Iris pigment epithelial cell (primary cell): ENCODE measurements at places on chromosomes 13 and 19.
A peak's percentile ranks its signal among the peaks of the same experiment; 100 is the strongest.

DNA sequence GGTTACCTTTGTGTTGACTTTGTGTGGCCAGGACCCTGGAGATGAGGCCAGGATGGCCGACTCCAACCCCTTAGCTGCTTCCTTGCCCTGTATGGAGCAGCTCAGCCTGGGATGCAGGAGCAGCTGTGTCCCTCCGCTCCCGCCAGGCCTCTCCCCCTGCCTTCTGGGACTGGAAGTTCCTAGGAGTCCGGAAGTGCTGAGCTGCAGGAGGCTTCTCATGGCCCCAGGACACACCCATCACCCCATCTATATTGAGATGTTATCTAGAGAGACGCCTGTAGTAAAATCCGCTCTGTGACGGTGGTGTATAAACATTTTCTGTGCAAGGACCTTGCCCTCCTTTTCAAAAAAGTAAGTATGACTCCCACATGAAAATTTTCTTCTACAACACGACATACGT is 27.0 kb downstream of the WTIP start:
- no peak for DNase-seq

GRCh38 chr13:67855741-67856238 is 625.7 kb upstream of the PCDH9 start:
- DNase-seq = no peak

DNA sequence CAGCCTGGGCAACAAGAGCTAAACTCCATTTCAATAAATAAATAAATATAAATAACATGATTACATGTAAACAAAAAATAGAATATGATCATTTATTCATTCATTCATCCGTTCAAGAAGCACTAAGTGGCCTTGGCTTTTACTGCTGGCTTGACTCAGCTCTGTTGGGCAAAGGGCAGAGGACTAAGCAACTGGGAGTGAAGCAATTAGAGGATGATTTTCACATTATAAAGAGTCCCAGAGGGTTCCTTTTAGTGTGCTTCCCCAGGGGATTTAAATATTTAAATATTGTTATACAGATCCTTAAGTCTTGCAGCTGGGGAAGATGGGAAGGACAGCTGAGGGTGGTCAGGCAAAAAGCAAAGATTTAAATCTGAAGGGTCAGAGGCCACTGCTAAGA is 34.9 kb upstream of the FLT1 start:
- no peak for DNase-seq

DNA sequence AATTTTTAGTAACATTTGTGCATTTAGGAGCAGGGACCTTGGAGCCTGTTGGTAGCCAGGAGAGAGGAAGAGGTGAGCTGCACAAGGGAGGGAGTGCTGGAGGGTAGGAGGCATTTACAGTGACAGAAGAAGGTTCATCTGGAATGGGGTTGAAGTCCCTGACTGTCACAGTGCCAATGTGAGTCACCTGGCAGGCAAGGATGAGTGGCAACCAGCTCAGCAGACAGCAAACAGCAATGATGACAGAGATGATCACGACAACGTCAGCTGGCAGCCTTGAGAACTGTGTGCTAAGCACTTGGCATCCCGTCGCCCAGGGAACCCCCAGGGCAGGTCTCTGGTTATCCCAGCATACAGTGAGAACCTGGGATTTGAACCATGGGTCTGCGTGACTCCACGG is 2.6 kb downstream of the OR10H5 start:
- DNase-seq = no peak

DNA sequence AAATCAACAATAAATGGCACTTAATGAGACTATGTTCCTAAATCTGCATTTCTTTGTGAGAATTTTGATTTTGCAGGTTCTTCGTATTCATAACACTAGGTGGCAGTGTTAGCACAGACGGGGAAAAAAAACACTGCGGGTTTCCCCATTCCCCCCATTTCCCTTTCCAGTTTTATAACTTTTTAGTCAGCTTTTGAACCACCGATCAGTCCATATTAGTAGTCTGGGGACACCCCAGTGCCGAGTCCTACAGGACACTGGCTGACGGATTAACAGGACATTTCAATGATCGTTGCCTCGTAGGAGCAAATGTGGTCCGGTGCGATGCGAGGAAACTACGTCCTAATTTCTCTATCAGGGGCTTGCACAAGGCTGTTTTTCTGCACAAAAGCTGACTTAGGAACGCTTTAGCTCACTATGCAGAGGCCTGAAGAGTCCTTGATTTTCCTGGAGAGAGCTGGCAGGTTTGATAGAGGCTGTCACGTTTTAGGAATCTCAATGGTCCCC is 234.3 kb downstream of the LMO7 start:
- peak; percentile 31 for DNase-seq

DNA sequence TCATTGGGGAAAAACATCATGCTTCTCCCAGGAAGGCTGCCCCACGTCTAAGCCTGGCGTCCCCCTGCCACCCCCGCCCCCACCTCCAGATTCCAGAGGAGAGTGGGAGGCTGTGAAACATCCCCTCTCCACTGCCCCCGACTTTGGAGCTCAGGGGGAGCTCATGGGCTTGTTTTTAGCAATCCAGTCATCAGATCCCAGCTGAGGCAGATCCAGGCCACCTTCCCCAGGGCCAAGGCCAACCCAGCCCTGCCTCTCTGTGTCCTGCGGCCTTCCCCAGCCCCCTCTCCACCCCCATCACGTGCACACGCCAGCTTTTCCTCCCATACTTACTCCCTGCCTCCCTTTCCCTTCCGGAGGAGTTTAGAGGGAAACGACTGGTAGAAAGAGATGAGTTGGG is 38.8 kb downstream of the SHISA2 start:
- DNase-seq = no peak

DNA sequence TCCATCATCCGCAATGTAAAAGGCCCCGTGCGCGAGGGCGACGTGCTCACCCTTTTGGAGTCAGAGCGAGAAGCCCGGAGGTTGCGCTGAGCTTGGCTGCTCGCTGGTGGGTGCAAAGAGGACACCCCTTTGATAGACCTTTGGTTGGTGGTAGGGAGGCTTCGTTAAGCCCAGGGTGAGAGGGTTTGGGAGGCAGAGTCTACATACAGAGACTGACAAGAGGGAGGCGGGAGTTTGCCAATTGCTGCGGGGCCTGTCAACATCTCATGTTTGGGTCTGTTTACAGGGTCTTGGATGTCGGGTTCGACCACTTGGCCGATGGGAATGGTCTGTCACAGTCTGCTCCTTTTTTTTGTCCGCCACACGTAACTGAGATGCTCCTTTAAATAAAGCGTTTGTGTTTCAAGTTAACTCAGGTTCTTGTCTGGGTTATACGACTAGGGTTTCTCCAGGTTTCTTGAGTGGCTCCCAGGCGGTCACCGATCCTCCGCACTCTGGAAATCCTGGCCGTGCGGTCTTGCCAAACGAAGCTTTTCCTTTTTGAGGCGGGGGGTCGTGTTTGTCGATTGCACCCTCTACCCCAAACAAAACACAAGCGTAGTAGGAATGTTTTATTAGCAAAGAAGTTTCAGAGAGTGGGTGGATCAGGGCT is 816 bp downstream of the RPS28 start:
- DNase-seq = no peak

GRCh38 chr19:39032063-39032918 is at the start of gene FBXO27:
FBXO27 (minus strand) TSS chr19:39032549; CDS start chr19:39032227, 322 bp downstream.
- DNase-seq = peak; percentile 12

DNA sequence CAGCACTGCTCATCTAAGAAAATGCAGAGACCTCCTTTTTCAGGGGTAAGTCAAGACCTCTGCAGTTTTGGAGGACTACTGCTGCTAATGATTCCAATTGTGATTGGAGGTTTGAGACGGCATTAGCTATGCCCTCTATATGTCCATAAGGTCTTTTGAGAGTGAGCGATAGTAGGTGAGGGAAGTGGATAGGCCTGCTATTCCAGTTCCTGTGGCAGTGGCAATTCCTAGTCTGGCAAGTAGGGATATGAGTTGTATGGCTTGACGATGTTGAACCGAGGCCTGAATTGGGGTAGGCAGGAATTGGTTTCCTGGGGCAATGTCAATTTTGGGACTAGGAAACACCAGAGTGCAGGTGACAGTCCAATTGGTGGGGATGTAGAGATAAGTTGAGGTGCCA is 913.1 kb upstream of the SLITRK5 start:
- no peak for DNase-seq

DNA sequence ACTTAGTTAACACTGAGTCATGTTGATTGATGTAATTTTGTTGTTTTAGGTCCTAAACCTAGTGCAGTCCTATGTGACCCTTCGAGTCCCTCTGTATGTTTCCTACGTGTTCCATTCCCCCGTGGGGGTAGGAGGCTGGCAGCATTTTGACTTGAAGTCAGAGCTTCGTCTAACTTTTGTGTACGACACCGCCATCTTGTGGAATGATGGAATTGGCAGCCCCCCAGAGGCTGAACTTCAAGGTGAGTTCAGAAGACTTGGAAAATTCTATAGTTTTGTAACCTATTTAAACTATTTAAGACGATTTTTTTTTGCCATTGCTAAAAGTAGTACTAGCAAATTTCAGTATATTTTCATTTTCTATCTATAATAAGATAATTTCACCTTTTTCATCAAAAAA is 117.9 kb downstream of the STOML3 start:
- DNase-seq = peak; percentile 29

DNA sequence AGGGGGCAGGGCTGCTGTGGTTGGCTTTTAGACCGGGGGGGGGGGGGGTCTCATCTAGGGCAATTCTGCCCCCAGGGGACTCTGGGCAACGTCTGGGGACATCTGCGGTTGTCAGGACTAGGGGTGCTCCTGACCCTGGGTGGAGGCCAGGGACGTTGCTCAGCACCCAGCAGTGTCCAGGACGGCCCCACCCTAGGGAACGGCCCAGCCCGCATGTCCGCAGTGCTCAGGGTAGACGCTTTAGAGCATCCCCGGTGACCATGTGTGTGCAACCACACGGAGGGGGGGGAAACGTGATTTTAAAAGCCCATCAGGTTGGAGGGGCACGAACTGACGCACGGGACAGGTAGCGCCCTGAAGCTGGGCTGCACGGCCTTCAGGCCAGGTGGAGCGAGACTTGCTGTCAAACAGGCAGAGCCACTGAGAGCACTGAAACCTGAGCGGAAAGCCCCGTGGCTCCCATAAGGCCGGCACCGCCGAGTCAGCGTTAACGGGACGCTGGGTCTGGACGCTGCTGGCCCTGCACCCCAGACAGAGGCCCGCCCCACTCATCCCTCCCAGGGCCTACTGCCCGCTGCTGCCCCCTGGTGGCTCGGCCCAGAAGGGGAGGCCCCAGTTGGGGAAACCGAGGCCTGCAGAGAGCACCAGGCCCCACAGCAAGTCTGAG is 8.3 kb downstream of the CACTIN start:
- DNase-seq = peak; percentile 28

DNA sequence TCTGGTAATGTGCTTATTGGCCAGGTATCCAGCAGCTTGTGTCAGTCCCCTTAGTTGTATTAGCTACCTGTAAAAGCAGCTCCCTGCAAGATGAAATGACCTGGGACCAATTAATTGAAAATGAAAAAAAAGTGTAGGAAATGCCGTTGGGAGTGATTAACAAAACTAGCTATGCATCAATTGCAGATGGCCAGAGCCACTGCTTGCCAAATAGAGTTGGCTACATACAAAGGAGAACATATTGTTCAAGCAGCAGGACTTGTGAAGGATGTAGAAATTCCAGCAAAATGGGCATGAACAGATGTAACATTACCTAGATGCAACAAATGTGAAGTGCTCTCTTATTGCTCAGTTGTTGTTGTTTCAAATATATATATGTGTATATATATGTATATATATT is 300.5 kb downstream of the PCDH17 start:
- DNase-seq = no peak

- DNase-seq = no peak
Observed at GRCh38 chr19:58361900-58362271, 665 bp downstream of the ZNF497 start.

DNA sequence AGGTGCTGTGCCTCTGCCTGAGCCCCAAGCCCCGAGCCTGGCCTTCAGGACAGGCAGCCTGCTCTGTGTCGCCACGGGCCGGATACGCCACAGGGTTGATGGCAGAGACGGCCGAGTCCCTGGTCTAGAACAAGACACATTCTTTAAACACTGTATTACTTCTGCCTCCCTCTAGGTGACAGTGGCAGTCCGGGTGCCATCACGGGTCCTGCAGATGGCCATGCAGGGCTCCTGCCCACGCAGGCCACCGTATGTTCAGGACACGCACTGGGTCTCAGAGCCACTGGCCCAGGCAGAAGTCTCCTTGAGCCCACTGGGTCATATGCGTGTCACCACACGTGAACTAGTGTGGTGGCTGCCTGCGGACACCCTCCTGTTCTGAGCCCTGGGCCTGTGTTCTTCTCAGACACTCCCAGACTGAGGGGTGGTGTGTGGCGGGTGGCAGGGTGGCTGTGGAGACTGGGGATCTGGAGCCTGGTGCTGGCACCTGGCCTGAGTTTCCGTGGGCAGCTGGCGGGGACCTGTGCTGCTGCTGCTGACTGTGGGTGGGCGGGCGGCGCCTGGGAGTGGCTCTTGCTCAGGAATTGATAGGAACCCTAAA is 4.4 kb downstream of the PLEKHJ1 start:
- DNase-seq = no peak

GRCh38 chr19:45117671-45118070 is 24.7 kb downstream of the PPP1R37 start:
- DNase-seq = no peak

- no peak for DNase-seq
Observed at GRCh38 chr19:373391-374182, 29.0 kb upstream of the MIER2 start.

DNA sequence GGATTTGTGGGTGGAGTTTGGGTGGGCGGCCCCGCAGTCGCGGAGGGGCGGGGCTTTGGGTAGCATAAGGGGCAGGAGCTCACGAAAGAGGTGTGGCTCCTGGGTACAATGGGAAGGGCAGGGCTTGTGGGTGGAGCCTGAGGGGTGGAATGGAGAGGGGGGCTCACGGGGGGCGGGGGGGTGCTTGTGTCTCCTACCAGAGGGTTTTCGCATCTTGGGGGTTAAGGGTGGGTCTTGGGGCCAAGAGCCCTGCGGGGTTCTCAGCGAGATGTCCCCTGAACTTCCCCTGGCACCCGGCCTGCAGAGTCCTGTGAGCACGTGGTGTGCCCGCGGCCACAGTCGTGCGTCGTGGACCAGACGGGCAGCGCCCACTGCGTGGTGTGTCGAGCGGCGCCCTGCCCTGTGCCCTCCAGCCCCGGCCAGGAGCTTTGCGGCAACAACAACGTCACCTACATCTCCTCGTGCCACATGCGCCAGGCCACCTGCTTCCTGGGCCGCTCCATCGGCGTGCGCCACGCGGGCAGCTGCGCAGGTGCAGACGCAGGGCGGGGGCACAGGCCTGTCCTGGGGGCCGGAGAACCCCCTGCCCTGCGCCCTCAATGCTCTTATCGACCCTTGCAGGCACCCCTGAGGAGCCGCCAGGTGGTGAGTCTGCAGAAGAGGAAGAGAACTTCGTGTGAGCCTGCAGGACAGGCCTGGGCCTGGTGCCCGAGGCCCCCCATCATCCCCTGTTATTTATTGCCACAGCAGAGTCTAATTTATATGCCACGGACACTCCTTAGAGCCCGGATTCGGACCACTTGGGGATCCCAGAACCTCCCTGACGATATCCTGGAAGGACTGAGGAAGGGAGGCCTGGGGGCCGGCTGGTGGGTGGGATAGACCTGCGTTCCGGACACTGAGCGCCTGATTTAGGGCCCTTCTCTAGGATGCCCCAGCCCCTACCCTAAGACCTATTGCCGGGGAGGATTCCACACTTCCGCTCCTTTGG is 5.1 kb downstream of the FSTL3 start:
- no peak for DNase-seq

- no peak for DNase-seq
Observed at GRCh38 chr13:92649140-92649813, 577.3 kb upstream of the GPC6 start.
